Caco-2 (cell line): ENCODE measurements at places on chromosomes 2 and 18. TPM values are rescaled to one million over a fixed set of nuclear protein-coding genes. Genes with fewer than 3 reads are reported as not detected.

GRCh38 chr2:110680709-110681108, 2.8 kb upstream of the BUB1 start:
- no peak overlapping the region for H3K4me3 ChIP-seq
- H3K4me1 ChIP-seq, result no peaks in the 10 kb centered on the region
- H3K36me3 ChIP-seq, result no peaks in the 10 kb centered on the region

DNA sequence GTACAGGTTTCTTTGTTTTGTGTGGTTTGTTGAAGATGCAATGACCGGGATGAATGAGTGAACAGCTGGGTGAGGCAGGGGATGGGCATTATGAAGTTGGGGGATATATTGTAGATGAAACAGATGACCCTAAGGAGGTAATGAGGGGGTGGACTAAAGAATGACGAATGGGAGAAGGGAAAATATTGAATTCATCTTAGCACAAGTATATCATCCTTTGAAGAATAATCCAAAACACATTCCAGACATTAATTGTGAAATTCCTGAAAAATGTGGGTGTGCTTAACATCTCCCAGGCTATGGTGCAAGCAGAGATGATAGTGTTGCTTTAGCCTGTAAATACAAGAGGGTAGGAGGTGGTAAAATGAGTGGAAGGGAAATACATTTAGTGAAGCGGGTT, 5.8 kb downstream of the CRIM1 start:
- no peaks in the 10 kb centered on the region for H3K27me3 ChIP-seq
- peaks cover 74% of the 10 kb centered on the region for H3K4me1 ChIP-seq
- DNase-seq, result no peak
- peak overlapping the region; percentile 1 for H3K27ac ChIP-seq
- peaks cover 1% of the 10 kb centered on the region; the same call in 1 of the 2 replicates for H3K36me3 ChIP-seq

The GALNT13 gene
- not detected in 2 replicates for total RNA-seq

GRCh38 chr2:73053316-73054114, 18.0 kb downstream of the SFXN5 start:
- H3K4me1 ChIP-seq, result no peaks in the 10 kb centered on the region
- DNase-seq, result no peak
- peak overlapping the region; percentile 38 for H3K27ac ChIP-seq
- H3K27me3 ChIP-seq, result no peaks in the 10 kb centered on the region

GRCh38 chr18:6590326-6590725, 139.2 kb upstream of the ARHGAP28 start:
- no peaks in the 10 kb centered on the region for H3K36me3 ChIP-seq
- peaks cover 17% of the 10 kb centered on the region; the same call in 1 of the 2 replicates for H3K4me1 ChIP-seq
- no peak for DNase-seq
- no peak overlapping the region for H3K4me3 ChIP-seq
- no peak overlapping the region for H3K27ac ChIP-seq

The L3MBTL4 gene
- total RNA-seq, result 0.23 TPM in 1 of 2 replicates, not detected in the other
